Activated CD4-positive, CD25-positive, alpha-beta regulatory T cell (primary cell): ENCODE measurements at places on chromosomes 6 and 20.

- peak; percentile 3 for DNase-seq
Observed at GRCh38 chr6:26322645-26323482, 42.1 kb upstream of the BTN3A2 start.

DNA sequence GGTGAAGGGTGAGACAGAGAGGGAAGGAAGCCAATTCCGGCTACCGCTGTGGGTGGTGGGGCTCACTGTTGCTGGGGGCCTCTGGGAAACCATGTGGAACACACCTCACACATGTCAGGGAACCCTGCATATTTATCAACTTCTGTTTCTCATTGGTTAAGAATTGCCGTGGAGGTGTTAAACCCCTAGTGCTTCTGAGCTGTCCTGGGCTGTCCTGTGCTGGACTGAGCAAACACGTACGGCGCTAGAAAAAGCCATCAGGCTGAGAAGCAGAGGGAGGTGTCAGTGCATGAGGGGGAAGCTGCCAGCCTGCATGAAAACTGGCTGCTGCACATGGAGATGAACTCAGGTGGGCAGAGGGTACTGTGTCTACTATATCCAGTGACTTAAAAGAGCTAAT lies 103.9 kb upstream of the JAG1 start:
- no peak for DNase-seq

DNA sequence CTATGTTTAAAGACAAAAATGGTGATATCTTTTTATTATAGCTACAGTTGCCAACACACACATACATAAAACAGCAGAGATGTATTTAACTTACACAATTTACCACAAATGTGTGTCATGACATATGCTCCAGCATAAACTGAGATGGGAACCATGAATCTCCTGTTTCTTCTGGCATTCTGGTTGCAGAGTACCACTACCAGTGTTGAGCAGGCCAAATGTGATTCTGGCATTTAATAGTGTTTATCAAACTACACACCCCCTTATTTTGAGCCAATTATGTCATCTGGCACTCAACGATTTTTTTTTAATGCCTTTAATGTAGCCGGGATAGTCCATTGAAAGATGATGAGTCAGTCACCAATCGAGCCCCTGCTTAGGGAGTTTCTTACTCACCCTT lies 59.0 kb upstream of the TPD52L1 start:
- no peak for DNase-seq

- DNase-seq, result no peak
Observed at GRCh38 chr6:30688569-30688968, 2.1 kb upstream of the PPP1R18 start.

DNA sequence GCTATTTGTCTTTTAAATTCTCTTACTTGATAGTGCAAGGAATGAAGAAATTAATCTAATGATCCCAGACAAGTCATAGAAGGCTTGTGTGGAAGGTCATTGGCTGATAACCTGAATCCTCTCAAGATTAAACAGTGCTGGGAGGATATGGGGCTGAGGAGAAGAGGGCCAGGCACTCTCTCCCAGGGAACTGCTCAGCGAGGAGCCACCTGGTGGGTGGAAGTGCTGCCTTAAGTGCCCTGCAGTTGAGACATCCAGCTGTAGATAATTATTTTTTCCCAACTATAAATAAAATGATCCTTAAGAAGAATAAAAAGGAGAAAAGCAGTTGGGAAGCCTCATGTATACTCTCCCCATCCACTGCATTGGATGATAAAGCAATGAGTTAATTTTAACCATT lies 47.9 kb downstream of the BTBD3 start:
- DNase-seq, result no peak

GRCh38 chr6:167229586-167229985 lies 61.5 kb upstream of the UNC93A start:
- no peak for DNase-seq

DNA sequence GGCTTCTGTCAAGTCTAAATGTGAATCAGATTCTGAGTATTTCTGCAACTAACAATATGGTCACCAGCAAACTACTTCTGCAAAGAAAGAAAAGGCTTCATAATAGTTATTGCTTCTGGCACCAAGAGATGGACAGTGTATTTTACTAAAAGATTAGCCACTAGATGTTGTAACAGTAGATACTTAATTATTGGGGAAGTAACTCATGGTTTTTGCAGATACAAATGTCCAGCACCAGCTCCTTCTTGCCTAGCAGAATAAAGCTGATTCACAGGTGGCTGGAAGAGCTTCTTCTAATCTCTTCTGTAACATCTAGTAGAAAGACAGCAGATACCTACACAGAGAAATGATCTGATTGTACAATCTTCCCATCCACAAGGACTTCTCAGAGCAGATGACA lies 21.2 kb downstream of the ATXN1 start:
- no peak for DNase-seq

DNA sequence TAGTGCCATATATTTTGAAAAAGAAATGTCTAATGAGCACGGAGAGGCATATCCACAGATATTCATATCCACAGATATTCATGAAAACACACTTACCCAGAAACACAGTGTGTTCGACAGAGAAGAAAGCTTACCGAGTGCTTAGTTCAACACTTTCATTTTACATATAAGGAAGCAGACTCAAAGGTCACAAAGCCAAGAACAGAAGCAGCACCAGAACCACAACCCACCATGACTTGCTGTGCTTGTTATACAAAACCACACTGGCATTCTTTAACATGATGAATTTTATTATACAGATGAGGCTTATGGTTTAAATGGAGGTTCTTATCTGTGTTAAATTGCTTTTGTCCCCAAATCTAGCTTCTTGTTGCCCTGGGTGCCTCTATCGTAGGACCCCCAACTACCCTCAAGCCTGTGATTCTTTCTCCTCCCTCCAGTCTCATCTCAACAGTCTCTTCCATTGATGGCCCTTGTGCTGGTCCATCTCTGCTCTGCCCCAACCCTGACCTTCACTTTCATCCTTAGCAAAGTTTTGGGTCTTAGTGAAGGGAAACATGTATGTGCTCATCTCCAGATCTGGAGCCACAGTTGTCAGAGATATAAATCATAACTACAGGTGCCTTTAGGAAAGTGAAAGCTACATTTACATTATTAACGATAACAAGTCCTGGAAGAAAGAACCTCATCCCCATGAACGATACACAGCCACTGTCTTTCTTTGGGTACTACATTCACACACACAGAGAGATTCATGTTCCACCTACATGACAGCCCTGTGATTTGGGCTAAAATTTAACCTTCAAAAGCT lies 40.0 kb downstream of the SF3B5 start:
- DNase-seq, result no peak

- no peak for DNase-seq
Observed at GRCh38 chr20:2331106-2331505, 35.3 kb downstream of the TGM3 start.

DNA sequence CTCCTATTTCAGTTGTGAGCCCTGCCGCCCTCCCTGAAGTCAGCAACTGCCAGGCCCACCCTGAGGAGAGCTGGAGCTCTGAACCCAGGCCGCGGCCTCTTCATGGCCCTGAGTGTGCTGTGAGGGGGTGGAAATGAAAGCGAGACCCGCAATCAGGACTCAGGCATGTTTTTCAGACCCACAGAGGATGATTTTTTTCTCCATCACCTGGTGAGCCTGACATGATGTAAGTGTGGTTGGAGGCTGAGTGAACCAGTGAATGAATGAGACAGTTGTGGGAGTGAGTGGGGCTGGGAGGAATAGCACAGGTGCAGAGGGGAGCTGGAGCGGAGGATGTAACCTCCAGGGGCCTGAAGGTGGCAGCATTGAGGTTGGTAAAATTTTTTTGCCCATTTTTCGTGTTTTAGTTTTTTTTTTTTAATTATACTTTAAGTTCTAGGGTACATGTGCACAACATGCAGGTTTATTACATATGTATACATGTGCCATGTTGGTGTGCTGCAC lies 18.3 kb downstream of the RAET1L start:
- DNase-seq, result no peak

DNA sequence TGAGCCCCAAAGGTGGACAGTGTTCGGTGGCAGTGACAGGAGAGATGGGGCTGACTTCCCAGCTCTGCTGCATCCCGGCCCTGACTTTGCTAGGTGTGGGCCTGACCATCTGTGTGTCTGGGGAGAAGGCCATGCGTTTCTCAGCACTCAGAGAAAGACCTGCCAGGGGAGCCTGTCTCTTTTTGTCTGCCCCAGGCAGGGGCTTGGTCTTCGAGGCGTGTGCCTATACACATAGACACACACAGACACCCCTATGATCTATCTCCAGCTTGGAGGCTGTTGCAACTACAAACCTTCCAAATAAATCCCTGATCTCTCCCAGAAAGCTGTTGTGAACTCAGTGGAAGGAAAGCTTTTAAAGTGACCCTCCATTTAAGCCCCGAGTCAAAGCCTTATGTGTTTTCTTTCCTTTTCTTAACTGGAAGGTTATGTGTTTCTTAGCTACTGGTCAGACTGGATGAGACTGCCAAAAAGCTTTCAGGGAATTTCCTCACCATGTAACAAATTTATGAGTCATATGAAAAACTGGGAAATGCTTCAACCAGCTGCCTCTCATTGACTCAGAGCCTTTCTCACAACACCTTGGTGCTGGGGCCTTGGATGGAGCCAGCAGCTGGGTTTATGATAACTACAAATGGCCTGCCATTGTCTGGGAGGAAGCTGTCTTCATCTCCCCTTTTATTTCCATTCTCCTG lies 102.6 kb downstream of the CDC5L start:
- no peak for DNase-seq

DNA sequence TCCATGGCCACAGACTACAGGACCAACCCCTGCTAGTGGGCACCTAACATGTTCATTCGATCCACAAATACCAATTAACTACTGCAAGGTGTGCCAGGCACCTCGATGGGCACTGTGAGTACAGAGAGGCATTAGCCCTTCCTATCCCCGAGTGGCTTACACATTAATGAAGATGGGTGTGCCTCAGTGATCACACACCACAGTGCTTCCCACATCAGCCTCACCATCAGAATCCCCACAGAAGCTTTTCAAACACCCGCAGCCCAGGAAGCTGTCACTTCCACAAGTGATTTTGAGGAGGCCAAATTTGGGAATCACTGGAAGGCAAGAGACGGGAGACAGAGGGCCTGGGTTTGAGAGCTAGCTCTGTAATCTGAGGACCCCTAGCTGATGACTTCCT lies 23.7 kb downstream of the EZR start:
- no peak for DNase-seq

GRCh38 chr6:3376893-3377535 lies 79.8 kb downstream of the SLC22A23 start:
- DNase-seq, result no peak

- DNase-seq, result no peak
Observed at GRCh38 chr6:157246048-157246630, 77.2 kb downstream of the TMEM242 start.

DNA sequence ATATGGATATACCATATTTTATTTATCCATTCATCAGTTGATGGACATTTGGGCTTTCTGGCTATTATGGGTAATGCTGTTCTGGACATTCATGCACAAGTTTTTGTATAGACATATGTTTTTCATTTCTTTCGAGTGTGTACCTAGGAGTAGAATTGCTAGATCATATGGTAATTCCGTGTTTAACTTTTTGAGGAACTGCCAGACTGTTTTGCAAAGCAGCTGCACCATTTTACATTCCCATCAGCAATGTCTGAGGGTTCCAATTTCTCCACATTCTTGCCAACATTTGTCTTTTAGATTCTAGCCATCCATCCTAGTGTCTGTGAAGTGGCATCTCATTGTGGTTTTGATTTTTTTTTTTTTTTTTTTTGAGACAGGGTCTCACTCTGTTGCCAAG lies 20.8 kb downstream of the SRC start:
- DNase-seq, result no peak

DNA sequence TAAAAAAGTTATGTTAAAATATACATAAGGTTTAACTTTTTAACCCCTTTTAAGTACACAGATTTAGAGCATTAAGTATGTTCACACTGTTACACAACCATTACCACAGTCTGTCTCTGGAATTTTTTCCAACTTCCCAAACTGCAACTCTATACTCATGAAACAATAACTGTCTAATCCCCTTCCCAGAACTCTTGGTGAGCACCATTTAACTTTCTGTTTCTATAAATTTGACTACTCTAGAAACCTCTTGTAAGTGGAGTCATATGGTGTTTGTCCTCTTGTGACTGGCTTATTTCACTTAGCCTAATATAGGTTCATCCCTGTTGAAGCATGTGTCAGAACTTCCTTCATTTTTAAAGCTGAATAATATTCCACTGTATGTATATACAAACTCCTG lies 98.1 kb downstream of the MAP3K7 start:
- DNase-seq, result no peak

DNA sequence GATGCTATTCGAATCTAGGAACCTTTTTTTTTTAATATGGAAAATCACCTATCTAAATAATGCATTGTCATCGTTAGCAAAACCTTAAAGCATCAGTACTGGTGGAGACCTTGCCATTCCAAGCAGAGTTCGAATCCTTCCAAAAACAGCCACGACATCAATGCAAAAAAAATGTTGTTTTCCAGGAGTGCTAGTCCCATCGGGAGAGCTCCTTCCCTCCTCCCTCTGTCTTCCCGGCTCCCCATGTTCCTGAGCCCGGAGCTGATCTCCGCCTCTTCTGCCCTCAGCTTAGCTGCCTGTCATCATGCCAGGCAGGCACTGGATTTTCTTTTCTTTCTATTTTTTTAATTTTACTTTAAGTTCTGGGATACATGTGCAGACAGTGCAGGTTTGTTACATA lies 153.6 kb upstream of the QKI start:
- no peak for DNase-seq

GRCh38 chr6:93040375-93040774 lies 379.0 kb downstream of the EPHA7 start:
- no peak for DNase-seq

DNA sequence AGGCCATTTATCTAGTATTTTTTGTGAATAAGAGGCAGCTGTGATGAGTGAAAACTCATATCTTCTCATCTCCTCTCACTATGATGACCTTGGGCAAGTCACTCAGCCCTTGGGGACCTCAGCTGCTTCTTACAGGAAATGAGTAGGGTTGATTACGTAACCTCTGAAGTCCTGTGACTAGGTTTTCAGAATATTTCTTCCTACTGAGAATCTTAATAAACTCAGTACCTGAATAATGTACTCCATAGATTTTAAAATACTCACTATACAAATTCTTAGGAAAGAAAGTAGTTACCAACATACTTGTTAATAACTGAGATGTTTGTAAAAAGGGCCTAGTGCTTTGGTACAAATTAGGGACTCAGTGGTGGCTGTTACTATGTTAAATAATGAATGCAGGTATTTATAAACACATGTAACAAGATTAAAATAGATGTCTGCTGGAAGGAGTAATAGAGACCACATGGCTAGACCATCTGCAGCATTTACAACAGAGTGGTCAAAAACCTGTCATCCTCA lies 60.9 kb downstream of the RPRD1B start:
- DNase-seq, result no peak

DNA sequence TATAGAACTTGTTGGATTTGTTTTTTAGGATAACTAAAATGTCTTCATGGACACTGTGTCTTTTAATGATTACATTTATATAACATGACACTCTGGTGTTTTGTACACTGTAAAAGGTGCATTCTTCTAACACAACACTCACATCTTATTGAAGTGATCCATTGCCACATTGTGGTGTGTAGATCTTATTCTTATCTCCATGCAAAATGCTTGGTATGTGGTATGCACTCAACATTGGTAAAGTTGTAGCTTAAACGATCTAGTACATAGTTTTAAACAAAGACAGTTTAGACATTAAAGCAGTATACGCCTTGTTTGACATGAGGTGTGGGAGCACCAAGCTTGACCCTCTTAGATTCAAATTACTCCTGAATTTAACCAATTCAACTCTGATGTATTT lies 84.7 kb downstream of the SASH1 start:
- DNase-seq, result no peak

GRCh38 chr6:4299476-4299875 lies 164.1 kb upstream of the ECI2 start:
- no peak for DNase-seq

GRCh38 chr6:42403421-42403820 lies 48.3 kb downstream of the TRERF1 start:
- DNase-seq, result no peak
